H4 (cell line): ENCODE measurements at places on chromosomes 12 and 14. TPM values are rescaled to one million over a fixed set of nuclear protein-coding genes. Genes with fewer than 3 reads are reported as not detected.

DNA sequence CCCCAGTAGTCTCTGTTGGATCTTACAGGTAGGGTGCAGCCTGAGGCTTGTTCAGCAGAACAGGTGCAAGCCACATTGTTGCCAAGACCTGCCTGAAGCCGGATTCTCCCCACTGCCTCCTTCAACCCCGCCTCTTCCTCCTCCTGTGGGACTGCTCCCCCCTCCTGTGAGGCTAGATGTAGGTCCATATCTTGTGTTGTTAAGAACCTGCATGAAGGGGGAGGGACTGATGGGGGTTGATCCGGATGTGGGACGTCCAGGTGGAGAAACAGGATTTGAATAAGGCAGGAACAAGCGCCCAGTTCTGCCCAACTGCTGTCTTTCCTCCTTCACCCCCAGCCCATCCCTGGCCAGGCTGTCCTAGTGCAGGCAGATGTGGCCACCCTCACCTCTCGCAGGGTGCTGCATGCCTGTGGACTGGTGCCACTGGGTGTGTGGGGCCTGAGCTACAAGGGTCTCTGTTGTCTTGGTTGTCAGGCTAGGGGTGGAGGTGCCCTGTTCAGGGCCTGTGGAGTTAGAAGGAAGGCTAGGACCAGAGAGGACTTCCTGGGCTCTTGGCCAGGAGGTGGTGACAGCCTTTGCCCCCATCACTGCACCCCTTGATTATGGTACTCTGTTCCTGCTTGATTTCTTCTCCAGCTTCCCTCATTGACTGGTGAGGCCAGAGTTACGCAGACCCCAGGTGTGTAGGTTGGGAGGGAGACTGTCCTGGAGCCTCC is 1.4 kb downstream of the NR4A1 start:
- DNase-seq, result no peak

DNA sequence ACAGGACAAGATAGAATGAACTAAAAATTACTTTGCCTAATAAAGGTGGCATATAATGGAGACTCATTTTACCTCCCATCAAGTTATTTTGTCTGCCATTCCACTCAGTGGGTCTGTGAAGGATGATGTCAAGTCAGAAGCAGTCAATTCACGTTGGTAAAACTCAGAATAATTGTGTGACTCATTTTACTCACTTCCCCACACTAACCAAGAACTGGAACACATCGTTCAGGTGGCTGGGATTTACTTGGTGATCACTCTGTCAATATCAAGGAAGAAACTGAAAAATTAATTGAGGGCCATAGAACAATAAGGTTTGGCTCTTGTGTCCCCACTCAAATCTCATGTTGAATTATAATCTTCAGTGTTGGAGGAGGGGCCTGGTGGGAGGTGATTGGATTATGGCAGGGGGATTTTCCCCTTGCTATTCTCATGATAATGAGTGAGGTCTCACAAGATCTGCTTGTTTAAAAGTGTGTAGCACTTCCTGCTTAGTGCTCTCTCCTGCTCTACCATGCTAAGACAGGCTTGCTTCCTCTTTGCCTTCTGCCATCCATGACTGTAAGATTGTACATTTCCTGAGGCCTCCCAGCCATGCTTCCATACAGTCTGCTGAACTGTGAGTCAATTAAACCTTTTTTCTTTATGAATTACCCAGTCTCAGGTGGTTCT is 35.7 kb upstream of the GTF2A1 start:
- DNase-seq, result no peak

GRCh38 chr12:47838286-47838931 is 18.7 kb upstream of the HDAC7 start:
- no peak for DNase-seq

DNA sequence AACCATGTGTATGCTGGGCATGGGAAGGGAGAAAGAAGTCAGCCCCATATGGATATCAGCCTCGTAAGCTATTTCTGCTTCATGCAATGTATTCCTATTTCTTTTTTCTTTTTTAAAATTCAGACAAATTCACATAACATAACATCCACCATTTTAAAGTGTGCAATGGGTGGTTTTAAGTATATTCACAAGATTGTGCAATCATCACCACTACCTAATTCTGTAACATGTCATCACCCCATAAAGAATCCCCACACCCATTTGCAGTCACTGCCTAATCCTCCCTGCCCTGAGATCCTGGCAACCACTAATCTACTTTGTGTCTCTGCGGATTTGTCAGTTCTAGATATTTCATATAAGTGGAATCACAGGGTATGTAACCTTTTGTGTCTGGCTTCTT is 9.5 kb downstream of the POMT2 start:
- DNase-seq, result no peak

GRCh38 chr14:57479197-57479596 is 14.5 kb downstream of the CCDC198 start:
- DNase-seq, result no peak

- no peak for DNase-seq
Observed at GRCh38 chr14:78196323-78196722, 26.1 kb downstream of the NRXN3 start.

- DNase-seq, result no peak
Observed at GRCh38 chr12:53123578-53124351, 20.5 kb downstream of the SOAT2 start.

DNA sequence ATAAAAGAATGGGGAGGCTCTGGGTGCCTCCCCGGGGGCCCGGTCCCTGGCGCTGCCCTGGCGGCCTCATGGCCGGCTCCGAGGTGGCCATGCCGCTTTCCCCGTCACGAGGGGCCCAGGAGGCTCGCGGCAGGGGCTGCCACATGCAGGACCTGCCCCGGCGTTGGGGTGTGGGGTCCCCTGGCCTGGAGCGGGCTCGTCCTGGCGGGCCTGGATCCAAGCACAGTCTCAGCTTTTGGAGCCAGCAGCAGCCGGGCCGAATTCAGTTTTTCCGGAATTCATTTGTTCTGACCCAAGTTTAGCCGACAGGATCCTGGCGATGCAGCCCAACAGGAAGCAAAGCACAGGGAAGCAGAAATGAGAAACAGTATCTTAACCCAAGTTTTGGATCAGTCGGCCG is 26.4 kb upstream of the AEBP2 start:
- DNase-seq, result no peak

DNA sequence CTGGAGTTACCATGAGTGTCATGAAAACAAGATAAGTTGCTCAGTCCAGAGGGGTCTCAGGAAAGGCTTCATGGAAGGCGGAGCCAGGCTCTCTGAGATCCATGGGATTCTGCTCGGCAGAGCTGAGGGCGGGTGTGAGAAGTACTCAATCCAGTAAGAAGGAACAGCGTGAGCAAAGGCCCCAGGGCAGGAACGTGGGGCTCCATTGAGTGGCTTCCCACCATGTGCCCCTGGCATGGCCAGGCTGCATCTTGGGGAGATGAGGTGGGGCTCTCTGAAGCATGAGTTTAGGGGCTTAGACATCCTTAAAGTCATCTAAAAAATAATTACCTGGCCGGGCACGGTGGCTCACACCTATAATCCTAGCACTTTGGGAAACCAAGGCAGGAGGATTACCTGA is 58.0 kb downstream of the ARL6IP4 start:
- no peak for DNase-seq

GRCh38 chr12:85280165-85280983 is at the start of gene ALX1:
Gene ALX1, plus strand, starts transcription at chr12:85280220. Its CDS starts 42 bp downstream, at chr12:85280262.
- peak; percentile 67 for DNase-seq

GRCh38 chr12:99476956-99477355 is 170.6 kb upstream of the GARIN6 start:
- DNase-seq, result no peak

- DNase-seq, result no peak
Observed at GRCh38 chr12:106195621-106196027, 52.2 kb downstream of the CKAP4 start.

- DNase-seq, result no peak
Observed at GRCh38 chr12:6434205-6435140, 10.3 kb upstream of the CD27 start.

DNA sequence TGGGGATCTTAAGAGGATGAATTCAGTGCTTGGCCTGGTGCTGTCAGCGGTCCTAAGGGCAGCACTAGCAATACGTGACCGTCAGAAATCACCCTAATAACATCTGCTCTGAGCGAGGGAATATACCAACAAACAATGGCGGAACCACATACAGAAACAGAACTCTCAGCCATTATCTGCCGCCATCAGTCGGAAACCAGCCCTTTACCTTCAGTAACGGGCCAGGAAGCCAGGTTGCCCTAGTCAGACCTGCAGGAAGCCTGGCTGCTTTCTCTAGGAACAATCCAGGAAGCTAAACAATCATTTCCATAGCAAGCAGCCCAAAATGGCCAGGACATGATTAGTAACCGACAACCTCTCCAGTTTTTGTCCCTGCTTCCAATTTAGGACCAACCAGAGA is 5.6 kb downstream of the CDCA4 start:
- DNase-seq, result no peak

DNA sequence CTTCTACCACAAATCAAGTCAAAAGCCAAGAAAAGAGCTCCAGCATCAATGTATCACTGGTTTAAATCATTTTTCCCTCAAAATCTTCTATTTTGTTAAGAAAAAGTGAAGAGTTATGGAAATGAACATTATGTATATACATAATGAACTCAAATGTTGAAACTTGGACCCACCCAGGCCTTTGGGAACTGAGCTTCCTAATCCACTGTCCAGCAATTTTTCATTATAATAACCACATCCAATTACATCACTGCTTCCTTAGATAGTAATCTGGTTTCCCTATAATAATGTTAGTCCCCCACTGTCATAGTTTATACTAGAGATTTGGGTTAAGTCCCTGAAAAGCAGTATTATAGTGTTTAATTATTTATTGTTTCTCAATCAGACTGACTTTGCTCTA is 170.9 kb downstream of the PIK3C2G start:
- no peak for DNase-seq

DNA sequence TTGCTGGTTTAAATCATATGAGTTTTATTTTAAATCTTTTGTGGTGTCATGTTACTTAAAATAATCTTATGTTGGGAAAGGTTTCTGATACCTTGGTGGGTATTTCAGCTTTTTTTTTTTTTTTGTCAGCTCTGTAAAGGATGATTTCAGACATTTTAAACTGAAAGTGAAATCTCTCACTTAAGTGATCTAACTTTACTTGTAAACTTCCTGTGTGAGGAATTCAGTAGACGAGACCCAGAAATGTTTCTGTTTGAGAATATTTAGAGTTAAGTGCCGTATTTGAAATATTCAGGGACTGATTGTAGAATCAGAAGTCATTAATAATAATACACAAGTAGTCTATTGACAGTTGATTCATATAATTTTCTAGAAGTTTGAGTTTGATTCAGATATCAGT is 37.8 kb downstream of the PROX2 start:
- DNase-seq, result no peak

DNA sequence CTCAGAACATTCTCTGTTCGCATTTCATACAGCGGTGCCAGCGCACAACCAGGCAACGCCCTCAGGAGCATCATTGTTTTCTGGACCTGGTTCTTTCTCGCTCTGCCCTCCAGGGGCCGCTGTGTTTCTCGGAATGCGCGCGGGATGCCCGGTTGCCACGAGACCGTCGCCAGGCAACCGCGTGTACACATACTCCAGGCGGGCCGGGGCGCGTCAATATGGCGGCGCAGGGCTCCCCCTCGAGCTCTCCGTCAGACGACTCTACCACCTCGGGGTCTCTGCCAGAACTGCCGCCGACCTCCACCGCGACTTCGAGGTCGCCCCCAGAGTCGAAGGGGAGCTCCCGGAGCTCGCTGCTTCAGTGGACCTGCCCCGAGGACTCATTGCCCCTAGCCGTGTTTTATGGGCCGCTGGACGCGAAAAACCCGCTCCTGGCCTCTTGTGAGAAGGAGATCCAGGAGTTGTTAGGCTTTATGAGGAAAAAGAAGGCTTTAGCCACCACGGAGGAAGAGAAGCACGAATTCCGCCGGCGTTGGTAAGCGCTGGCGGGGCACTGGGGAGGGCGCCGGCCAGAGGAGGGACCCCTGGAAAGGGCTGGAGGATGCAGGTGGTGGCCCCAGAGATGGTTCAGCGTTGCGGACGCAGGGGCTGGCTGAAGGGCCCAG is at the start of gene CFAP54:
TSS of gene CFAP54 (plus strand) at position 186 of the 665 bp plus-strand sequence. CDS start at position 219, 33 bp downstream.
- peak; percentile 90 for DNase-seq

EIF5 gene
- total RNA-seq, result 87.3 and 145 TPM in 2 replicates

TC2N gene
- 2.4 and 3.1 TPM in 2 replicates for total RNA-seq

SERPINA10 gene
- total RNA-seq, result not detected in 2 replicates

VPS29 gene
- 63.3 and 92.9 TPM in 2 replicates for total RNA-seq

MMP17 gene
- total RNA-seq, result 5.0 and 14.1 TPM in 2 replicates

PAPLN gene
- not detected in 2 replicates for total RNA-seq

ESRRB gene
- 0.04 TPM in 1 of 2 replicates, not detected in the other for total RNA-seq

VWF gene
- total RNA-seq, result 0.08 and 0.23 TPM in 2 replicates

UNC119B gene
- 14.3 and 14.4 TPM in 2 replicates for total RNA-seq

OVCH1 gene
- not detected in 2 replicates for total RNA-seq

SLC6A15 gene
- 12.9 and 23.4 TPM in 2 replicates for total RNA-seq

FAM234B gene
- 3.9 and 5.1 TPM in 2 replicates for total RNA-seq
